ENCODE measurements at places on chromosomes 4 and X. TPM values are rescaled to one million over a fixed set of nuclear protein-coding genes. Genes with fewer than 3 reads are reported as not detected.

DNA sequence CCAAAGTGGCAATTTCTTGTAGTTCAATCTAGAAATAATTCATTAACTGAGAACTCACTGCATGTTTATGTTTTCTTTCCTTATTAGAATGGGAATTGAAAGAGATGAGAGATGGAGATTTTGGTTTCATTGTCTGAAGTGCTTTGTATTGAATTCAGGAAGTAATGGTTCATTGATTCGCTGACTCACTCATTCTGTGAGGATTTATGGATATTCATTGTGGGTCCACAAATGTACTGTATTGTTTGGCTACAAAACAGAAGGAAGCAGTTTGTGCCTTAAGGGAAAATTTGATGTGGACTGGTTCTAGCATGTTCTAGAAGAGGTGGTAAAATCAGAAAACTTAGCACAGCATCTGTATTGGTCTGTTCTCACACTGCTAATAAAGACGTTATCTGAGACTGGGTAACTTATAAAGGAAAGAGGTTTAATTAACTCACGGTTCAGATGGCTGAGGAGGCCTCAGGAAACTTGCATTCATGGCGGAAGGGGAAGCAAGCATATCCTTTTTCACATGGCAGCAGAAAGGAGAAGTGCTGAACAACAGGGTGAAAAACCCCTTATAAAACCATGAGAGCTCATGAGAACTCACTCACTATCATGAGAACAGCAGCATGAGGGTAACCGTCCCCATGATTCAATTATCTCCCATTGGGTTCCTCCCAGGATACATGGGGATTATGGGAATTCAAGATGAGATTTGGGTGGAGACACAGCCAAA, 132.3 kb upstream of the VCX3A start:
- no peaks in the 10 kb centered on the region for H3K36me3 ChIP-seq
- no peak overlapping the region for H3K27ac ChIP-seq
- H3K27me3 ChIP-seq = no peaks in the 10 kb centered on the region

HS6ST2 gene
- not detected for polyA plus RNA-seq

GRCh38 chr4:128468123-128468989, 180.7 kb upstream of the PGRMC2 start:
- H3K27ac ChIP-seq = no peak overlapping the region
- no peaks in the 10 kb centered on the region for H3K27me3 ChIP-seq
- no peak overlapping the region for H3K4me3 ChIP-seq
- no peak for DNase-seq

- H3K27ac ChIP-seq = no peak overlapping the region
- DNase-seq = no peak
- no peaks in the 10 kb centered on the region for H3K4me1 ChIP-seq
- no peaks in the 10 kb centered on the region for H3K27me3 ChIP-seq
Observed at GRCh38 chr4:150318971-150319370, 240.7 kb downstream of the DCLK2 start.

- no peaks in the 10 kb centered on the region for H3K4me1 ChIP-seq
- no peak overlapping the region for H3K4me3 ChIP-seq
- no peaks in the 10 kb centered on the region for H3K27me3 ChIP-seq
- no peak overlapping the region for H3K27ac ChIP-seq
Observed at GRCh38 chr4:128528793-128529553, 241.4 kb upstream of the PGRMC2 start.

DNA sequence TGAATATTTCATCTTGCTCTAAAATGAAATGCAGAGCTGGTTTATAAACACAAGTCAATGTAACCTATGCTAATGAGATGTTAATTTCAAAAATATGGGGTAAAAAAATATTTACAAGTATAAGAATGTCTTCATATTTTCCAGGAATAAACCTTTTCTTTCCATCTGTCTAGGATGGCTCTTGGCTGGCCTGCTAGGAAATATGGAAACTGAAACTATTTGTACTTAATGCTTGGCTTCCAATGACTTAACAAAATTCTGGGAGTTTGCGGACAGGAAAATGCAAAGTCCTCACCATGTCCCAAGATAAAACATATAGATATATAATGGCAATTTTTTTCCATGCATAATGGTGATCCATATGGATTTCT, 168.1 kb downstream of the SCFD2 start:
- no peak overlapping the region for H3K4me3 ChIP-seq
- H3K4me1 ChIP-seq = no peaks in the 10 kb centered on the region
- H3K27me3 ChIP-seq = no peaks in the 10 kb centered on the region
- no peak for DNase-seq
- H3K27ac ChIP-seq = no peak overlapping the region

DNA sequence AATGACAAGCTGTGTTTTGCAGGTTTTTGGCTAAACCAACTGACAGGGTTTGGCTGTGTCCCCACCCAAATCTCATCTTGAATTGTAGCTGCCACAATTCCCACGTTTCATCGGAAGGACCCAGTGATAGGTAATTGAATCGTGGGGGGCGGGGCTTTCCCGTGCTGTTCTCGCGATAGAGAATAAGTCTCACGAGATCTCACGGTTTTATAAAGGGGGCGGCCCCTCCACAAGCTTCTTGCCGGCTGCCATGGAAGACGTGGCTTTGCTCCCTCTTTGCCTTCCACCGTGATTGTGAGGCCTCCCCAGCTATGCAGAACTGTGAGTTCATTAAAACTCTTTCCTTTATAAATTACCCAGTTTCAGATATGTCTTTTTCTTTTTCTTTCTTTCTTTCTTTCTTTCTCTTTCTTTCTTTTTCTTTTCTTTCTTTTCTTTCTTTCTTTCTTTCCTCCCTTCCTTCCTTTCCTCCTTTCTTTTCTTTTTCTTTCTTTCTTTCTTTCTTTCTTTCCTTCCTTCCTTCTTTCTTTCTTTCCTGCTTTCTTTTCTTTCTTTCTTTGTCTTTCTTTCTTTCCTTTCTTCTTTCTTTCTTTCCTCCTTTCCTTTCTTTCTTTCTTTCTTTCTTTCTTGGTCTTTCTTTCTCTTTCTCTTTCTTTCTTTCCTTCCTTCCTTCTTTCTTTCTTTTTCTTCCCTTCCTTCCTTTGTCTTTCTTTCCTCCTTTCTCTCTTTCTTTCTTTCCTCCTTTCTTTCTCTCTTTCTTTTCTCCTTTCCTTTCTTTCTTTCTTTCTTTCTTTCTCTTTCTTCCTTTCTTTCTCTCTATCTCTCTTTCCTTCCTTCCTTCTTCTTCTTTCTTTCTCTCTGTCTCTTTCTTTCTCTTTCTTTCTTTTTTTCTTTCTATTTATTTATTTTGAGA, 54.8 kb downstream of the SHOX start:
- no peak overlapping the region for H3K4me3 ChIP-seq
- DNase-seq = no peak
- no peaks in the 10 kb centered on the region for H3K4me1 ChIP-seq
- H3K36me3 ChIP-seq = no peaks in the 10 kb centered on the region

ADAMTS3 gene
- polyA plus RNA-seq = 0.34 TPM

GRCh38 chr4:6582889-6583490, 8.0 kb downstream of the MAN2B2 start:
- no peaks in the 10 kb centered on the region for H3K27me3 ChIP-seq
- H3K4me1 ChIP-seq = no peaks in the 10 kb centered on the region
- peaks cover 85% of the 10 kb centered on the region for H3K36me3 ChIP-seq
- no peak overlapping the region for H3K27ac ChIP-seq
- H3K4me3 ChIP-seq = no peak overlapping the region
- no peak for DNase-seq

- no peak for DNase-seq
- peaks cover 15% of the 10 kb centered on the region for H3K4me1 ChIP-seq
- no peak overlapping the region for H3K4me3 ChIP-seq
- H3K36me3 ChIP-seq = no peaks in the 10 kb centered on the region
Observed at GRCh38 chr4:127783955-127784770, 2.0 kb downstream of the HSPA4L start.

VSIG1 gene
- 14.5 TPM for polyA plus RNA-seq

UCHL1 gene
- not detected for polyA plus RNA-seq

BMX gene
- polyA plus RNA-seq = not detected

YY2 gene
- polyA plus RNA-seq = 0.54 TPM

GABRG1 gene
- not detected for polyA plus RNA-seq

DNA sequence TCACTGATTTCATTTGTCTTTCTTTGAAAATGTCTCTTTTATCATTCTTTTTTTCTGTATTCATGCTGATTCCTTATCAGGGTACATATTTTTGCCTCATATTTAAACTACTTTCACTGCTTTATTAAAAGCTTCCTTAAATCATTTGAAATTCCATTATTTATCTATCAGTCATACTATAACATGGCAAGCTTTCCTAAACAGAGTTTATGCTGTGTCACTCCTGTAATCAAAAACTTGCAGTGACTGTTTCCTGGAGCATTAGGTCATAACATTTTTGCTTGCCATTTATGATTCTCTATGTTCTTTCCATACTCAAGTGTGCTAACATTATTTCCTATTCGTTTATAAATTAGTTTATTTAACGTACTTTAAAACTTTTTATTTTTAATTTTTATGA, 203.7 kb downstream of the BMPR1B start:
- H3K4me1 ChIP-seq = no peaks in the 10 kb centered on the region
- no peak for DNase-seq
- H3K27me3 ChIP-seq = no peaks in the 10 kb centered on the region
- H3K4me3 ChIP-seq = no peak overlapping the region
- H3K36me3 ChIP-seq = no peaks in the 10 kb centered on the region

DNA sequence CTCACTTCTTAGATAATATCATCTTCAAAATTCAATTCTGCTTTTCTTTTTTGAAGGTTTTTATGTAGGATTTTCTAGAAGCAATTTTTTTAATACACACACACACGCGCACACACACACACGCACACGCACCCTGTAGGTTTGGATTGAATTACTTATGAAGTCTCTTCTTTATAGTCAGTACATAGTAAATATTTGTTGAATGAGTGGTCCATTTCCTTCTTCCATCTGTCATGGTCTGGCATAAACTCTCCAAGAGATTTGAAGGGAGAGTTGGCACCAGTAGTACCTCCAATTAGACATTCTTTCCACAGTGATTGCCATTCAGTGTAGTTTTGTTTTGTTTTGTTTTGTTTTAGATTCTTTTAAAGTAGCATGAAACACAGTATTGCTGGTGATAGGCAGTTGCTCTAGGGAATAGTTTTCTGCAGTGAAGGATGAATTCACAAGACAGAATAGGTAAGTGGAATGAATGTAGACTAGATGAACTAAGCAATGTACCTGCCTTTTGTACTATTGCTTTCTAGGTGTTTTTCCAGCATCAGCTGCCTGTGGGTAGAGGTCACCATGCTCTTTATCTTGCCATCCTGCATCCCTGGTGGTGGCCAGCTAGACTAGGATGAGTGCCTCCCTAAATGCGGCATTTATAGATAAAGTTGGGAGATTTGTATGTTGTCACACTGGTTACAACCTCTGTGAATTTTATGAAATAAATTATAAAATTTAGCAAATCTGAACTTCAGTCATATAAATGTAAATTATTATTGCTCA, 20.5 kb downstream of the PDLIM5 start:
- no peaks in the 10 kb centered on the region for H3K36me3 ChIP-seq
- no peaks in the 10 kb centered on the region for H3K27me3 ChIP-seq
- no peak for DNase-seq
- H3K4me3 ChIP-seq = no peak overlapping the region

DNA sequence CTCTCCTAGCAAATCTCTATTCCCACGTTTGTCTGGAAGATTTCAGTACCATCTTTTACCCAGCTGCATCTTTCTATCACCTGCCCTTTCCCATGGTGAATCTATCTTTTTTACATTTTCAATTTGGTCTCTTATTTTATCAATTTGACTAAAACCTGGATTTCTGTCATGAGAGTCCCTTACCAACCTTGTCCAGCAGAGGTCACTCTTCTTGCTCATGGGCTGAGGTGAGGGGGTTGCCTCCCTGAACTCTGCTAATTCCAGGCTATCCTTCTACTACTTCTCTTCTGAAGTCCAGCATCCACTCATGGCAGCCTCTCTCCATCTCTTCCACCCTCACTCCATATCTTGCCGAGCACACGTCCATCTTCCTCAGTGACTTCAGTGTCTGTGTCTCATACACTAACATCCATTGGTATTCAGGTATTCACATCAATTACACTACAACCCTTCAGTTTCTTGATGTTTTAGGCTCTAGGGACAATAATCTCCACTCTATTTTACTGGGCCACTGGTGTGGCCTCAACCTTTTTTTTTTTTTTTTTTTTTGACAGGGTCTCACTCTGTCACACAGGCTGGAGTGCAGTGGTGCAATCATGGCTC, 17.8 kb upstream of the ZNF827 start:
- no peaks in the 10 kb centered on the region for H3K4me1 ChIP-seq
- H3K27ac ChIP-seq = no peak overlapping the region
- peak; percentile 48 for DNase-seq
- H3K27me3 ChIP-seq = no peaks in the 10 kb centered on the region
- no peak overlapping the region for H3K4me3 ChIP-seq
- H3K36me3 ChIP-seq = no peaks in the 10 kb centered on the region

DNA sequence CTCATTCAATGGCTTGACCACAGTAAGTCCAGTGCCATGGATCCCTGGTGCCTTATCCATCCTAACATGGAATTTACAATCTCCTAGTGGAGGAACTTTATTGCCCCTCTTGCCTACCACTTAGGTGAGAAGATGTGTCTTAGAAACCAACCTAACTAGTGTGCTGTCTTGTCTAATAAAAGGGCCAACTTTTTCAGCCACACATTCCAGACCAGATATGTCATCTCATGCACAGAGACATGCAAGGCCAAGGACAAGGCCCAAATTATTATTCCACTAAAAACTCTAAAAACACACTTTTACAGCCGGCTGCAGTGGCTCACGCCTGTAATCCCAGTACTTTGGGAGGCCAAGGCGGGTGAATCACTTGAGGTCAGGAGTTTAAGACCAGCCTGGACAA, 10.6 kb upstream of the PRDX4 start:
- H3K4me1 ChIP-seq = peaks cover 6% of the 10 kb centered on the region
- H3K36me3 ChIP-seq = no peaks in the 10 kb centered on the region
- no peaks in the 10 kb centered on the region for H3K27me3 ChIP-seq
- no peak overlapping the region for H3K27ac ChIP-seq

SFRP2 gene
- polyA plus RNA-seq = not detected

SOWAHD gene
- 0.38 TPM for polyA plus RNA-seq

GLUD2 gene
- polyA plus RNA-seq = 0.47 TPM

GRCh38 chr4:169823685-169824084, 65.9 kb upstream of the HPF1 start:
- H3K4me1 ChIP-seq = no peaks in the 10 kb centered on the region
- peaks cover 1% of the 10 kb centered on the region for H3K27me3 ChIP-seq

DNA sequence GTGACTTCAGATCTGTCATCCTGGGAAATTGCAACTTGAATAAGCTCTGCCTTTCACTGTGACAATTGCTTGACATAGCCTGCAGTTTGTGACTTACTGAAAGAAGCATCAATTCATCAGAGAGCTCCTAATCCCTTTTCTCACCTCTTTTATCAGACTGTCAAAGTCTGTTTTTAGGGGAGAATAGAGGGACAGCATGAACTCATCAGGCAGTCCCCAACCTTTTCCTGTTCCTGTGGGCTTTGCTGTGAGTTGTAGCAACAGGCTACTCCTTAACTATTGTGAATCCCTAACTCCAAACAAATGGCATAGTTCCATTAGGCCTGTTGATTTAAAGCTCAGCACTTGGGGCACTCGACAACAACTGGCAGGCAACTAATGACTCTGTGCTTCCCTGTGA, 64.9 kb downstream of the DOCK11 start:
- H3K36me3 ChIP-seq = peaks cover 45% of the 10 kb centered on the region
- H3K4me1 ChIP-seq = peaks cover 2% of the 10 kb centered on the region

- no peaks in the 10 kb centered on the region for H3K27me3 ChIP-seq
- no peak overlapping the region for H3K4me3 ChIP-seq
- no peaks in the 10 kb centered on the region for H3K36me3 ChIP-seq
- no peak overlapping the region for H3K27ac ChIP-seq
- DNase-seq = no peak
- H3K4me1 ChIP-seq = no peaks in the 10 kb centered on the region
Observed at GRCh38 chr4:171281359-171281758, 531.8 kb upstream of the GALNTL6 start.

- no peaks in the 10 kb centered on the region for H3K36me3 ChIP-seq
- no peak for DNase-seq
- no peak overlapping the region for H3K27ac ChIP-seq
- no peaks in the 10 kb centered on the region for H3K27me3 ChIP-seq
Observed at GRCh38 chr4:163587867-163588266, 93.4 kb downstream of the TMA16 start.

CPLX1 gene
- not detected for polyA plus RNA-seq

All from CD4-positive, CD25-positive, alpha-beta regulatory T cell (primary cell).